ENCODE measurements at places on chromosomes 16 and 17.

DNA sequence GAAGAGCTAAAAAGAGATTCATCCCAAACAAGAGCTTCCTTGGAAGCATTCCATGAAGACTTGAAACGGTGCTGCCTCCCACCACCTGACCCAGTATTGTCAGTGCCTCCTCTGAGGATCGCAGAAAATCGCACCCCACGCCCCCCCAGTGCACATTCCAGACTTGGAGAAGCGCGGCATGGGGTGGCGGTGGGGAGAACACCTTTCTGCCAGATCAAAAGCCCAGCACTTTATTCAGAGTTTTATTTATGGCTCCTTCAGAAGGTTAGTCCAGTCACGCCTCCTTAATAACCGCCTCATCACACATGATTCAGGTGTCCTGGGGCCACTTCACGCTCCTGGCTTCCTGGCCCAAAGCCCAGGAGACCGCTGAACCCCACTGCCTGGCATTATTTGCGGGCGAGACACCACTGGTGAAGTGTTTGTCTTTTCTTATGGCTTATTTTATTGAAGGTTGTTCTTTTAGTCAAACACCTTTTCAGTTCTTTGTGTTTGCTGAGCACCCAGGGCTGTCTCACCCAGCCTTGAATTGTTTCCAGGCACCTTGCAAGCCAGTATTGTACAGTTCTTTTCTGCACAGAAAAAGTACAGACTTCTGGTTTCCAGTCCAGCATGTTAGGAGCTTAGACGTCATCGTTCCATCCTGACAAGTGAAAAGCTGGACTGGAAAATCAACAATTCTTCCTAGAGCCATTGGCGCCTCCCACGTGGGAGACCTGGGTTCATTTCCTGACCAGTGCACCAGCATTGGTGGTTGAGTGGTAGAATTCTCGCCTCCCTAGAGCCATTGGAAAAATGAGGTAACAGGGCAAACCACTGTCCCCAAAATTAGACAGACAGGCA is 79.6 kb upstream of the CACNG5 start:
- DNase-seq: no peak

GRCh38 chr17:1939981-1940809 is 84.9 kb downstream of the RTN4RL1 start:
- no peak for DNase-seq

DNA sequence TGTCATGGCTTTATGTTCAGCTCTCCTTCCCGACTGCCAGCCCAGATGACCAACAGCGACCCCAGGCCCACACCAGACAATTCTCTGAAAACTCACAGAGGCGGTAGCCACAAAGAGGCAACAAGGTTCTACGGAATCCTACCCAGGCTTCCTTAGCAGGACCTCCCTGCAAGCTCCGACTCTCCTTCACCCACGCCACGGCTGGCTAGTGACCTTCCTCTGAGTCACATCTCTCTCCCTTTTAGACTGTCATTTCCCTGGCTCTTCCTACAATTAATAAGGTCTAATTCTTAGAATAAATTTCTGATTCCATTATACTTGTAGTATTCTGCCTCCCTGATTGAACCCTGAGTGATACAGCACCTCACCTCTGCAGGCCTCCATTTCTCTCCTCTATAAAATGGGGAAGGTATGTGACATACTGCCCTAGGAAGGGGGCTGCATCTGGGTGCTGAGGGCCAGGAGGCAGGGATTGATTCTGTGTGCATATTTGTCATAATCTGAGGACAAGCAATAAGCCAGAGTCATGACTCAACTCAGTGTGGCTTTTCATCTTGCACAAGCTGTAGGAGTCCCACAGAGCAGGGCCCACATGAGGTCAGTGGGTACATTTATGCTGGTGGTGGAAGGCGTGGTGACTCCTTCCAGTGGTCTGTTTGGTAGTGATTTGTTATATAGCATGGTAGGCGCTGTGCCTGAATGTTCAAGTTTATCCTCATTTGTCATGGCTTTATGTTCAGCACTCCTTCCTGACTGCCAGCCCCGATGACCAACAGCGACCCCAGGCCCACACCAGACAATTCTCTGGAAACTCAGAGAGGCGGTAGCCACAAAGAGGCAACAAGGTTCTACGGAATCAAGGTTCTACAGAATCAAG is 46.2 kb downstream of the SMPD3 start:
- DNase-seq: no peak

DNA sequence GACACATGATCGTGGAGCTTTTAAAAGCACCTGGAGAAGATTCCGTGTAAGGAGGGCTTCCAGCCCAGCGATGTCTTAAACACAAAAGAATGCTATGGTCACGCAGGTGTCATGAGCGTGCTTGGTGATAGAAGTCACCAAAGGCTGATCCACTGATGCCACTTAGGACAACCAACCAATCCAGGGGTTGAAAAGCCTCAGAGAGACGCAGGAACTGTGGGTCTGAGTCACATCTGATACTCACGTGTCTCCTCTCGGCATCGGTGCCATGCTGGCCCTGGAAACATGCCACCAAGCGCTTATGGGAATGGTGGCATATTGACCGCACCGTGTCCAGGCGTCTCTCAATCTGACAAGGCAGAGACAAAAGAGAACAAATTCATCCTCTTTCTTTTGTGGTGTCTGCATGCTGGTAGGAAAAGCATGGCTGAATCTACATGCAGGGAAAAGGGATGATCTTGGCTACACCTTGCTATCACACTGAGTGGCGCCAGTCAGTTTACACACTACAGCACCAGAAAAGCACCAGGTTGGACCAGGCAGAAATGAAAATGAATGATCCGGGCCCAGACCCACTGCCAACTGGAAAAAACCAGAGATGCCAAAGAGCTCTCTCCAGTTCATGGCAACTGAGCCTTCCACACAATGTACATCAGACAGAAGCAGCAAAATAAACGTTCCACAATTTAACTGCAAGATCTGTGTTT is 38.0 kb downstream of the ARHGAP17 start:
- no peak for DNase-seq

DNA sequence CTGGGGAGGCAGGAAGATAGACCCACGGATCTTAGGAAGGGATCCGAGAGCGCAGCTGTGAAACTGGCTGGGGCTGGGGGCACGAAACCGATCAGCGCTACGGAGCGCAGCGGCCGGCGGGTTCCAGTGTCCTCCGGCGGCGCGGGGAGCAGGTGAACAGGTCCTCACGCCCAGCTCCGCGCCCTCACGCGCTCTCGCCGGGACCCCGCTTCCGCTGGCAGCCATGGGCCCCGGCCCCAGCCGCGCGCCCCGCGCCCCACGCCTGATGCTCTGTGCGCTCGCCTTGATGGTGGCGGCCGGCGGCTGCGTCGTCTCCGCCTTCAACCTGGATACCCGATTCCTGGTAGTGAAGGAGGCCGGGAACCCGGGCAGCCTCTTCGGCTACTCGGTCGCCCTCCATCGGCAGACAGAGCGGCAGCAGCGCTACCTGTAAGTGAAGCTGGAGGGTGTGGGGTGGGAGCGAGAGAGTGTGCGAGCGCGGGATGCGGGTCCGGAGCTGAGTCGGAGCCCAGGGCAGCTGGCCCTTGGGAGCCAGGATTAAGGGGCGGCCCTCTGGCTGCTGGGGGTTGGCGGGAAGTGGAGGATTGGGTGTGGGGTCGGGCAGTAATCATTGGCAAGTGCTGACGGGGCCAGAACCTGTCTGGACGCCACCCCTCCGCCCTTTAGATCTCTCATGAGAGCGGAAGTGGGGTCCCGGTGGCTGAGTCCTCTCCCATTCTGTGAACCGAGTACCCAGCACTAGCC is 479 bp downstream of the ITGA3 start:
- DNase-seq: no peak

DNA sequence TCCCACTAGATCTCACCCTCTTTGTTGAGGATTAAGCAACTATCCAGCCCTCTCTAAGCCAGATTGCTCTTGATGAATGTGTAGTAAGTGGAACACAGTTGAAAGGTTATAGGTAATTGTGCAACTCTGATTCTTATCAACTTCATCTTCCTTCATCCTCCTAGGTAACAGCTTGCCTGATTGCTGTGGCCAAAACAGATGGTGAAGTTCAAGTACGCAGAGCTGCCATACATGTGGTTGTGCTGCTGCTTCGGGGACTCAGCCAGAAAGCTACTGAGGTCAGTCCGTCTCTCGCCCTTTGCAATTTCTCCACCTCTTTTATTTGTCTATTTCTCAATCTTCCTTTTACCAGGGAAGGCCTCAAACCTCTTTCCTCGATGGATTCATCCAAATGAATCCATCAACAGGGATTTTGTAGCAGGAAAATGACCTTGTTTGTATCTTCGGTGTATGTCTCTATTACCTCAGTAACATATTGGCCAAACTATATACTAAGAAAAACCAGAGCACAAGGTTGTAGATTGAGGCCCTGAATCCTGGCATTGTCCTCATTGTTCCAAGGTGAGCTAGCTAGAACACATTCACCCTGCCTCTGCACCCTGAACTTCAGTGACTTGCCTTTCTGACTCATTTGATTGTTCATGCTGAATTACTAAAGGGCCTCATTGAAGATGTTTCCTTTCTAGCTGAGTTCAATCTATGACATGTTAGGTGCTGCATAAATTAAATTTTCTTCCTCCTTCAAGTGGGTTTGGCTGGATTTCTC is 65.1 kb upstream of the HAS3 start:
- no peak for DNase-seq

- no peak for DNase-seq
These were observed 708 bp downstream of the DHX33 start for GRCh38 chr17:5468075-5468473.

GRCh38 chr16:2715519-2715918 is 4.5 kb downstream of the PRSS27 start:
- no peak for DNase-seq

DNA sequence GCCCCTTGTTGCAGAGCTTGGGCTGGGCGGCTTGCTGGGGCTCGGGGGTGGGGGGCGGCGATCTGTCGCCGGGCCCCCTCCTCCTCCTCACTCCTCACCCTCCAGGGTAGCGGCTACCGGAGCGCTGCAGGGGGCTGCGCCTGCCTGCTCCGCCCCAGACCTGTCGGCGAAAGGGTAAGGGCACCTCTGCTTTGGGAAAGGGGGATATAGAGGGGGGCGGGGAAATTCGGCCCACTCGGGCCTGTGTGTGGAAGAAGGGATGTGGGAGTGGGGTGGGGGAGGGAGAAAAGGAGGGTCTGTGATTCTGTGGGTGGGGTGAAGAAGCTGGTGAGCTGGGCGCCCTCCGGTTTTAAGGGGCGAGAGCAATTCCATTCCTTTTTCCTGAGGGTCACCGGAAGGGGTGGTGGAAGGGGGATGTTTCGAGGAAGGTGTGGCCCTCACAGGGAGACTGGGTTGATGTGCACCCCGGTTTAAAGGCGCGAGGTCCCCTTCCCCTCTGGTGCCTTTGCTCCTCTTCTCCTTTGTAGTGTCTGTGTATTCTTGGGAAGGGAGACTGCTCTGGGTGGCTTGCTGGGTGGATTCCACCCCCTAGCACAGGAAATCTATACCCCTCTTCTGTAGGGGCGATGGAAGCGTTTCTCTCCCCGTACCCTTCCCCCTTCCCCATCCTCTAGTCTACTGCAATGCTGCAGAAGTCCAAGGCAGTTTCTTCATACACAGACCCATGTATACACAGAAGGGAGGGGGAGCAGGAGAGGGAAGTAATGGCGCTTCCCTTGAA is 878 bp downstream of the TAOK1 start:
- no peak for DNase-seq

DNA sequence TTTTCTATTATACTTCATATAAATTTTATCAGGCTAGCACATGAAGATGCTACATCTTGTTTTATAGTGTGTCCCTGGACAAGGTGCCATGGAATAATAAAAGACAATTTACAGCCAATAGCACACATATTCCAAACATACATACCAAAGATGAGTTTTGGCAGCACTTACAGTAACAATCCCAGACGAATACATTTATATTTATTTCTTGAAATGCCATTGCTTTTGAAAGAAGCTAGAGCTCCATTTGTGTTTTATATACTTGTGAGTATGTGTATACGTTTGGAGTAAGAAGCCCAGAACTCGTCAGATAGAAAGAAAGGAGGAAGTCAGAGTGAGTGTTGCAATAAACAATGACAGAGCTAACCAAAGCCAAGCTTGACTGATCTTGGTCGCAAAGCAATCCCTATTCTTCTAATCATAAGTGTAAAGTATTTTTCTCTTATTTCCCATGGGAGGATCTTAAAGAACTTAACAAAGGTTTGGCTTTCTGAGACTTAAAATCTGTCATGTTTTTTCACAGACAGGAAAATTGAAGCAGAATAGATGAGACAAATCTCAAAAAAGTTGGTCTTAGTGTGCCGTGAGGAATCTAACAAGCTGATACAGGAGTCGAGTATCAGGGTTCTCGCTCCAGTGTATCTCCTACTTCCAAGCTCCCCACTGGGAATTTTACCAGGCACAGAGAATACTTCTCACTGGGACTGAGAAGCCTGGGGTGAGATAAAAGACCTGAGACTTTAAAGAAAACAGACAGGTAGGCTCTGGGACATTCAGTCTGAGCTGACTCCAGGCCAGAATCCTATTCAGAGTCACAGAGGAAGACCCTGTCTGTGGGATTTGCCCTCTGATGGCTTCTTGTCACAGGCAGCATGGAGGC is 175.4 kb downstream of the AATF start:
- no peak for DNase-seq

- no peak for DNase-seq
These were observed 103.6 kb downstream of the GAS7 start for GRCh38 chr17:10094797-10095196.

DNA sequence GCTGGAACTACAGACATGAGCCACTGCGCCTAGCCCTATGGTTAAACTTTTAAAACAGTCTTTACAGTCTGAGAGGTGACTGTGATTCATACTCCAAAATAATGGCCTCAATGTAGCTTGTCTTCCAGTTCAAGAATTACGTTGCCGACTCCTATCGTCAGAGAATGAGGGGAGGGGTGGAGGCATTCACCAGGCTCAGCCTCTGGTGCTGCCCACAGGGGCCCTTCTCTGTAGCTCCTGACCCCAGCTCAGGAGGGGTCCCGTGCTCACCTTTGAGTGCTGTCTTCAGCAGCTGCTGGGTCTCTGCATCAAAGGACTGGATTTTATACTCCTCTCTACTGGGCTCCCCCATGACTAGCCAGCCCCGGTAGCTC is 1.2 kb downstream of the MIF4GD start:
- DNase-seq: no peak

DNA sequence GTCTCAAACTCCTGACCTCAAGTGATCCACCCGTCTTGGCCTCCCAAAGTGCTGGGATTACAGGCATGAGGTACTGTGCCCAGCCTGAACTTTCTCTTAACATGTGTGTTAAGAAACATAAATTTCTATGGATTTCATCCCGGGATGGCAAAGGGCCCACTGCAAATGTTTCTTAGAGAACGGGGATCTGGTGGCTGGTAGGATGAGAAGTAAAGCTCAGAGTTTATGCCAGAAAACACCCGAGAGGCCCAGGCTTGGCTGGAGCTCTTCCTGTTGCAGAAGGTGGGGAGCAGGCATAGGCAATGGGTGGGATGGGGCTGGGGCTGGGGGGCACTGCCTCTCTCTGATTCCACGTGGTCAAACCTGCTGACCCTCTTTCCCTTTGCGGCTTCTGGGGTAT is 5.6 kb upstream of the CARHSP1 start:
- DNase-seq: no peak

GRCh38 chr16:51797669-51798259 is 646.7 kb upstream of the SALL1 start:
- no peak for DNase-seq

DNA sequence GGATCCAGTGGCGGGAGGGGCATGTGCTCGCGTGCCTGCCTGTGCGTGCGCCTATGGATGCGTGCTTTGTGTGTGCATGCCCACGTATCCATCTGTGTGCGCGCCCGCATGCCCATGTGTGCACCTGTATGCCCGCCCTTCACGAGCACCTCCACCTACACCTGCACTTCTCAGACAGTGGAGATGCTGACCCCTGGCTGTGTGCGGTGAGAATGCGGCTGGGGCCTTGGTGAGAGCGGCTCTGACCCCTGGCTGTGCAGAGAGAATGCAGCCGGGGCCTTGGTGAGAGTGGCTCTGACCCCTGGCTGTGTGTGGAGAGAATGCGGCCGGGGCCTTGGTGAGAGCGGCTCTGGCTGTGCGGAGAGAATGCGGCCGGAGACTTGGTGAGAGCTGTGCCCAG is 33.9 kb downstream of the AXIN1 start:
- peak; percentile 30 for DNase-seq
